ENCODE measurements at places on chromosomes 2 and 18.
A peak's percentile ranks its signal among the peaks of the same experiment; 100 is the strongest.

DNA sequence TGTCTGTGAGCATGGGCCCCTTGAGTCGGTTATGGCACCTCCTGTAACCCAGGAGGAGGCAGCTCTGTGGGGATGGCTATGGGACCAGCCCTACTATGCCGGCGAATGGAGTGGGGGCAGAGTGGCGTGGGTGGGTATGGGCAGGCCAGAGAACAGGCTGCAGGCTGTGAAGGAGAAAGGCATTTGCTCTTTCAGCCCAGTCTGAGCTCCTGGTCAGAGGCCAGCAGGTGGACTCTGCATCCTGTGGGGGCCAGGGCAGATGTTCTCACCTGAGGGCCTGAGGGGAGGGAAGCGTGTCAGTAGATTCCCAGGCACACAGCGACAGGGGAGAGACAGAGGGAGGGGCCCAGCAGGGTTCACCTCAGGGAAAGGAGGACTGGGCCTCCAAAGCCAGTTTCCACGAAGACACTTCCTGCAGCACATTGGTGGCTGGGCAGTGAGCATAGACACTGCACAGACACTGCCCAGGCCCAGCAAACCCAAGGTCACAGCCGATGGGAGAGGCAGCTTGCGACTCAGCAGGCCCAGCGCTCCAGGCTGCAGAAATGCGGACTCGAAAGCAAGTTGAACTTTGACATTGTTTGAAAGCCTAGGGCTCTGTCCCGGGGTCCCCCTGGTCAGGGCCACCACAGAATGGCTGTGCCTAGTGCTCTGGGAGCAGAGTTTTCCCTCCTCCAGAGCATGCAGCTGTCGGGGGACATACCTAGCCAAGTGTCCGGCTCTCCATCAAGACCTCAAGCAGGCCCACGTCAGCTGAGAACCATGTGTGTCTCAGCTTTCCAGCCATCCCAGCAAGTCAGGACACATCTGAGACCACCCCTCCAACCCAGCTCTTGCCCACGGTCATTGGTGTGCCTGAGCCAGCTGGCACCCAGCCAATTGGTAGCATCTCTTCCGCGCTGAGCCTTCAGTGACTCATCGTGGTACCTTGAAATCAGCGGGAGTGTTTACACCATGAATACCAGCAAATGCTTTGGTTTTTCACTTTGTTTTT, 53.8 kb downstream of the TGOLN2 start:
- DNase-seq = peak; percentile 66

DNA sequence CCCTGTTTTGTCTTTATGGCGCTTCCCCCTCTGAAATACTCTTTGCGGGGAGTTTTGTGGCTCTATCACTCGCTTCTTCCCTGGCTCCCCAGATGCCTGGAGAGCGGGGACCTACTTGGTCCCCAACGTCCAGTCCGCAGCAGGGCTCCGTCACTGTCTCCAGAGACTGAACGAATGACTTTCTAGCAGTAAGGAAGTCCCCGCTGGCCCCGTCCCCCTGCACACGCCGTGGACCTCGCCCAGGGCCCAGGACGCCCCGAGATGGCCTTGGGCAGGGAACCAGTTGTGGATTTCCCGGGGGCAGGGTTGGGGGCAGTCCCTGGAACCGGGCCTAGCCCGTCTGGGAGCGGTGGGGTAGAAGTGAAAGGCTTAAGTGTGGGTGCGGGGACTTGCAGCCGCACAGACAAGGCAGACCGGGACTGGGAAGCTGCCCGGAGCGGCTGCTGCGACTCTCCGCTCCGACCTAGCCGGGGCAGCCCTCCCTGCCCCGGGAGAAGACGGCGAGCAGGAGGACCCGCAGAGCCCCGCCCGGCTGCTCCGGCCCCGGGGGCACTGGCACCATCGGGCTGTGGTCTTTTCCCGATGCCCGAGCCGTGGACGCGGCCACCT, 821 bp upstream of the EPHA4 start:
- DNase-seq = peak; percentile 25

DNA sequence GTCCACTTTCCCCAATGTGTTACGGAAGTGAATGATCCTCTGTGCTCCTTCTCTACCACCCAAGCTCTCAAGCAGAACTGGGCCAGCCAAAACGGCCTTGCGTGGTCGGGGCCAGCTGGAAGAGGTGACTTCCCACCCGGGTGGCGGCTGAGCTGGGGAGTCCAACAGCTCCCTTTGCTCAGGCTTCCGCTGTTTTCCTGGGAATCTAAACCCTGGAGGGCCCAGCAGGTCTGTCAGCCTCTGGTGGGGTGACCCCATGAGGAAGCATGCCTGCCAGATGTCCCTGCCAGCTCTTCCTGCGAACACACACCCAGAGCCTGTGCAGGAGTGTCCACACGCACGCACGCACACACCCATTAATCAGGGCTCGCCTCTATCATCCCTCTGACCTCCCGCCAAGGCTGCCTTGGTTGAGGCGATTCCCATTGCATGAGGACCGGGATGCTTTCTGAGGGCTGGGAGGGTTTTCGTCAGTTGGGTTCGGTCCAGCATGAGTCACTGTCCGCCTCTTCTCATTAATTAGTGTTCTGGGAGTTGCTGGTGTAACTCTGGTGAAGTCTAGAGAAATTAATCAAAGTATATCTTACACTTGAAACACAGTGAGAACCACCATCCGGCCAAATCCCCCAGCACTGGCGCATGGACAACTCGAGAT, 90.6 kb downstream of the TWIST2 start:
- peak; percentile 97 for DNase-seq

DNA sequence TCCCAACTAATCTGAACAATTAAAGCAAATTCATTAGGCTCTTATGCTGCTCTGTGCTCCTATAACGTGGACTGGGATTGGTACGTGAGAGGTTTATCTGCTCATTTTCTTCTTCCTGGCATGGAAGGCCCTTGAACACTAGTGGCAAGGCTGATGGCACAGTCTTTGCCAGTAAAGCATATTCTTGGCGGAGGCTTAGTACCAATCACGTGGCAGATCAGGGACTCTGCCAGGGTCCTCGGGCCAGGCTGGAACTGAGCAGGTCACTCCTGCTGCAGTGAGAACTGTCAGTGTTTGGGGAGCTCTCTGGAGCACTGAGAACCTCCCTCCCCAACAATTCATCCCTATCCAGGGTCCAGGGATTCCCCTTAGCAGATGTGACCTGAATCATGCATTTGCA, 3.7 kb upstream of the ALPK2 start:
- no peak for DNase-seq

DNA sequence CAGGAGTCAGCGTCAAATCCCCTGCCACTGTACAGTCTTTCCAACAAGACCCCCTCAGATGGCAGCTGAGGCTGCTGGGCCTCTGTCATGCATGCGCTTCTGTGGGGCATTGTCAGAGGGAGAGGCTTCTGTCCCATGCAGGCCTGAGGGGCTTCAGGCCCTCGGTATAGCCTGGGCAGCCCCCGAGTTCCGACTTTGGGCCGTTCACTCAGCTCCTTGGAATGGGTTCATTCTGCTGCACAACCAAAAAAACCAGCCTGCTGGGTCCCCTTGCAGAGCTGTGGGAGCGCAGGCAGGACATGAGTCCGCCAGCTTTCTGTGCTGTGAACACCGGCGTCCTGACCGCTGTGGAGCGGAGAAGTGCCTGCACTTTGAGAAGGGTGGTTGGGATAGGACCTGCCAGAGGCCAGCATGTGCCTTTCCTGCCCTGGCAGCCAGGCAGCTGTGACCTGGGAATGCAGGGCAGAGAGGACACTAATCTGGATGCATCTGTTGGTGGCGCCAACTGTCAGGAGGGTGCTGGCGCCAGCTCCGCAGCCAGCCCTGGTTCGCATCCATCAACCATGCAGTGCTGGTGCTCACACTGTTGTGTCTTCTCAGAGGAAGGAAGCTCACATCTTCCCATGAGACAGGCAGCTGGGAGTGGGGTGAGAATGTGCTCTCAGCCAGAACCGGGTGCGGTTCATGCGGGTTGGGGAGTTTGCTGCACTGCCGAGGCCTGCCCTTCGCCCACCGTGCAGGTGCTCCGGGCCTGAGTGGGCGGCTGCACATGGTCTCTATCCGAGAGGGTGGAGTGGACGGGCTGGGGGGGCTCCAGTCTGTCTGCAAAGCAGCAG, 14.3 kb downstream of the ARHGEF4 start:
- no peak for DNase-seq

GRCh38 chr2:124121760-124122275, 96.7 kb downstream of the CNTNAP5 start:
- no peak for DNase-seq
